Stimulated activated CD4-positive, alpha-beta T cell treated with anti-CD3 and anti-CD28 coated beads, TNF-alpha, amount 100 ng/mL, for 1 hour (primary cell): ENCODE measurements at places on chromosomes 11 and 22.

GRCh38 chr11:110526323-110526722 lies 96.6 kb downstream of the FDX1 start:
- no peak for DNase-seq

DNA sequence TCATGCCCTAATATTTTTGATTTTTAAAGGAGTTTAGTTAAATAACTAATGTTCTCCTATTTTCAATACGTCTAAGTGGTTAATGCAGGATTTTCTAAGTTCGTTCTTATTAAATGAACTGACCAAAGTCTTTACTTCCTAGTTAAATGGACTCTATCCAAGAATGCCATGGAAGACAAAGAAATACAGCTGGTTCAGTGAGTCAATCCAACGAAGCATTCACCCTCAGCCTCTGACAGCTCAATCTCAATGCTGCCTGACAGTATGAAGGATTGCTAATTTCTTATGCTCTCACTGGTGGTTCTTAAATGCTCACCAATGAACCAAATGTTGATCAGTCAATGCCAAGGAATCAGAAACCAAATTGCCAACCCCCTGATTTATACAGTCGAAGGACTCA lies 219.4 kb downstream of the CADM1 start:
- DNase-seq, result no peak

GRCh38 chr11:9625162-9625561 lies 38.7 kb upstream of the SWAP70 start:
- no peak for DNase-seq

- DNase-seq, result no peak
Observed at GRCh38 chr22:20581503-20582170, 74.2 kb downstream of the MED15 start.

- no peak for DNase-seq
Observed at GRCh38 chr22:45064313-45065278, 54.8 kb upstream of the PHF21B start.

- DNase-seq, result no peak
Observed at GRCh38 chr11:50275133-50275532, 242.5 kb downstream of the OR4C45 start.

- DNase-seq, result no peak
Observed at GRCh38 chr11:70080763-70081162, 2.6 kb downstream of the ANO1 start.

DNA sequence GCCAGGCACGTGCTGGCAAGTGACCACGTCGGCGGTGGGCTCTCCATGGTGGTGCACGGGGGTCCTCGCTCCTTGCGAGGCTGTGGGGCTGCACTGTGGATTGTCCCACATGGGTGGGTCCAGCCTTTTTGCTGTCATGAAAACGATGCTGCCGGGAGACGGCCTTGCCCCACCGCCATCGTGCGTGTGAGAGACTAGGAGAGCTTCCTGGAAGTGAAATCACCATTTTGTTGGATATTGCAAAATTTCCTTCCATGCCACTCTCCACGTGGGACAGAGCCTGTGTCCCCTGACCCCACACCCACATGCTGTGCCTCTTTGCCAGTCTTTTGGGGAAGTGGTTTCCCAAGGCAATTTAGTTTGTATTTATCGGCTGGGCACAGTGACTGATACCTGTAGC lies 18.2 kb upstream of the GRAMD4 start:
- no peak for DNase-seq

- no peak for DNase-seq
Observed at GRCh38 chr11:64885367-64886286, 7.2 kb upstream of the EHD1 start.

GRCh38 chr11:58498464-58498863 lies 9.4 kb downstream of the OR5B21 start:
- no peak for DNase-seq

- no peak for DNase-seq
Observed at GRCh38 chr11:111530091-111530490, 10.4 kb upstream of the LAYN start.

GRCh38 chr11:118789501-118790356 lies 1.2 kb downstream of the DDX6 start:
- no peak for DNase-seq

DNA sequence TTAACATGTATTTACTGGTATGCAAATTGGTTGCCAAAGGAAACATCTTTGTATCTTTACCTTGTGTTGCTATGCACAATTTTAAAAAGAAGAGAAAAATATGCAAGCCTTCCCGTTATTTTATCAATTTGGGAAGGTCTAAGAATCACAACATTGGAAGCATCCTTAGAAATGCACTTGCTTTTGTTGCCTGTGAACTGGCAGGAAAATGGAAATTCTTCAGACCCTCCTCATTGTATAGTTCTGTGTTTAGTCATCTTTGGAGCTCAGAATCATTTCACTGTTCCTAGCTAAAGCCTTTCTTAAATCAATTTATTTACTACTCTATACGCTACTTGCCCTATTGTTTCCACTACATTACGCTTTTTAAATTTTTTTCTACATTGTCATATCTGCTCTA lies 574.5 kb downstream of the DLG2 start:
- no peak for DNase-seq

DNA sequence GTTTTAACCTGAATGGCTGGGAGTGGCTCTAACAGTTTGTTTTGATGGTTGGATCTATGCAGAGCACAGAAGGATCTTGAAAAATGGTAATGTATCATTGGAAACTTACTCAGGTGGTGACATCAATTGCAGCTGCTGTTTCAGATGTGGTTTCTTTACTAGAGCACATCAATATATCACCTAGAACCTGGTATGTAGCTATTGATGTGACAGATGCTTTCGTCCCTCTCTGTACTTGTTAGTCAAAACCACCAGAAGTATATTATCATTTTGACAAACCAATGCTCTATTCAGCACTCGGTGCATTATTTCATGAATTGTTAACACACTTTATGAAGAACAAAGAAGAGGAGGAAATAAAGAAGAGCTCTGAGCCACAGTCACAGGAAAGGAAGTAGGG lies 26.6 kb upstream of the SCN3B start:
- DNase-seq, result no peak

GRCh38 chr22:47563406-47564157 lies 801.1 kb downstream of the TBC1D22A start:
- no peak for DNase-seq

GRCh38 chr11:111792955-111793500 lies 26.8 kb upstream of the PPP2R1B start:
- no peak for DNase-seq

- DNase-seq, result no peak
Observed at GRCh38 chr22:35452351-35452781, 52.4 kb downstream of the MCM5 start.

DNA sequence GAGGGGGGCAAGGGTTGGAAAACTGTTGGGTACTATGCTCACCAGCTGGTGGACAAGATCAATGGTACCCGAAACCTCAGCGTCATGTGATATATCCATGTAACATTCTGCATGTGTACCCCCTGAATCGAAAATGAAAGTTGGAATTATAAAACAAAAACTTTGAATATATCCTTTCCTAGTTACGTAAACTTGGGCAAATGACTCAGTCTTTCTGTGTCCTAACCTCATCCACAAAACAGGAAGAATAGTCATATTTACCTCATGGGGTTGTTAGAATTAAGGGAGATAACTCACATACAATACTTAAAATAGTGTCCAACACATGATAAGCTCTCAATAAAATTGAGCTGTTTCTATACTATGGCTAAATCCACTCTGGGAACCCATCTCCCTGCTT lies 620.1 kb upstream of the KIRREL3 start:
- no peak for DNase-seq

DNA sequence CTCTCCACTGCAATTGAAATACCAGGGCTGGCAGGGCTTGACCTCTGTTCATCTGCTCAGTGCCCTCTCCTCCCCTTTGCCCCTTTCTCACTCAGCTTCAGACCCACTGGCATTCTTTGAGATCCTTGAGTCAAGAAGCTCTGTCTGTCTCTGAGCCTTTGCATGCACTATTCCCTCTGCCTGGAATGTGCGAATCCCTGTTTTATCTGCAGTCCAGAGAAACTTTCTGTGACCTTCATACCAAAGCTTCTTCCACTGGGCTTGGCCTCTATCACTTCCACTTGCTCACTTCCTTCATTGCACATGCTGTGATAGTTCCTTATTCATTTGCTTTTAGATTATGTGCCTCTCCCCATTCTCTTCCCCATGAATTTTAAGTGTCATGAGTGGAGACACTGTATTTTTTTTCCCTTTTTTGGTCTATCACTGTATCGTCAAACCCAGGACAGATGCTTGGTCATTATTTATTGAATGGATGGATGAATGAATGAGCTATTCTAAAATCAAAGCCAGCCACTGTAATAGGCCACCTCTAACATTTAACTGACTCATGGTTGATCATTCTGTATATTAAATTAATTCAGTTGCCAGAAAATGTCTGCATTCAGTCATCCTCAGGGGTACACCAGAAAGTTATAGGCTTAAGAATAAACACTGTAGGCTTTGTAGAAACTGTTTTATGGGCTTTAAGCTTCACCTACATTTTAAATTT lies 88.7 kb upstream of the TIMP3 start:
- no peak for DNase-seq

DNA sequence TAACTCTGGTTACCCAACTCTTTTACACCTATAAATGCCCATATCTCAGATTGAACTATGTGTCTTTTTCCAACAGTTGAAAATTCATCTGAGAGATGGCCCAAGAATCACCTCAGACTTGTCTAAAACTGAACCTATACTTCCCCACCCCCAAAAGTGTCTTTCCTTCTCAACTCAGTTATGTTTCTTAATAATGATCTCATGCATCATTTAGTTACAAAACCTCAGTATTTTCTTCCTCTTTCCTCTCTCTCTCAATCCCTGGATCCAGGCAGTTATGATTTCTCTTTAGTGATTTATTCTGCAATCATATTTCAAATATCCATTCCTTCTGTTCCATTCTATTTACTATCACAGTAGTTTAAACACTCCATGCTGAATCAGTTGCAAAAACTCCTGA lies 32.3 kb upstream of the ADSL start:
- DNase-seq, result no peak

DNA sequence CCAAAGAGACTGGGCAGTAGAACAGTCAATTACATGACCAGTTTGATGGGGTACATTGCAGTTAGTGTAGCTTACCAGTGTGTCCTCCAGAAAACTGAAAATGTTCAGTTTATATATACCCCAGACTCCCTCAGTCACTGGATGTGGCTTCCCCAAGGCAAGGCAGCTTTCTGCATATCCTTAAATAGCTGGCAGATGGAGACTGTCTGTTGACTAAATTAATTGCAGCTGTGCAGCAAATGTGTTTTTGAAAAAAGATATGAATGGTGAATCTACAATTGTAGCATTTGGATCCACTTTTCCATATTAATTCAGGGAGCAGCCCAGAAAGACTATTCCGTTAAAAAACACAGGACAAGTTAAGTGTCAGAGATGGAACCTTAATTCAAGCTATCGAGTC lies 565.1 kb upstream of the CCDC179 start:
- DNase-seq, result no peak
